ENCODE measurements at places on chromosomes 1 and 21.

GRCh38 chr1:39159224-39160036, 45.1 kb upstream of the MACF1 start:
- no peak for DNase-seq

- no peak for DNase-seq
These were observed 97.1 kb upstream of the DAB1 start for GRCh38 chr1:57520743-57521515.

DNA sequence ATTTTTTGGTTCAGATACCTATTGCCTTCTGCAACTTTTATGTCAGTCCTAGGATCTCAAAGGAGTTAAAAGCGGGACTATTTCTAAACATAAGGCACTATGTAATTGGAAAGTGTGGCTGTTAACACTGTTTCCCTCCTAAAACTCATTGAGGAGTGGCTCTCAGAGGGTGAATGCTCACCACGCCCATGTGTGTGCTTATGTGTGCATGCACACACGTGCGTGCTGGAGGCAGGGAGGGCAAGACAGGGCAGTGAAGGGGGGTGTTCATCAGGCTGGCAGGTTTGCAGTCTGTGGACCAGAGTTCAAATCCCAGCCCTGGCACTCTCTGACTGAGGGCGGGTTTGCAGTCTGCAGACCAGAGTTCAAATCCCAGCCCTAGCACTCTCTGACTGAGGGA, 22.4 kb downstream of the KCNAB2 start:
- DNase-seq, result no peak

DNA sequence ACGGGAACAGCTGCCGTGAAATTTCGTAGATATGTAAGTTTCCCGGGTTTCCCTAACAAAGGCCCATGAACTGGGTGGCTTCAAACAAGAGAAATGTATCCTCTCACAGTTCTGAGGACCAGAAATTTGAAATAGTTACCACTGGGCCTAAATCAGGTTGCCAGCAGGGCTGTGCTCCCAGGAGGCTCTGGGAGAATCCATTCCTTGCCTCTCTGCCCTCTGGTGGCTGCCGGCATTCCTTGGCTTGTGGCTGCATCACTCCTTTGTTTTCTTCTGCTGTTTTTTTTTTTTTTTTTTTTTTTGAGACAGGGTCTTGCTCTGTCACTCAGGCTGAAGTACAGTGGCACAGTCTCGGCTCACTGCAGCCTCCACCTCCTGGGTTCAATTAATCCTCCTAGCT, 23.7 kb downstream of the UMODL1 start:
- no peak for DNase-seq

GRCh38 chr1:13809461-13810159, 109.6 kb downstream of the PRDM2 start:
- no peak for DNase-seq

- DNase-seq, result no peak
These were observed 7.7 kb downstream of the SUCO start for GRCh38 chr1:172540635-172541034.

- DNase-seq, result peak; percentile 83
These were observed 300.0 kb downstream of the RRAGC start for GRCh38 chr1:38559446-38560165.

DNA sequence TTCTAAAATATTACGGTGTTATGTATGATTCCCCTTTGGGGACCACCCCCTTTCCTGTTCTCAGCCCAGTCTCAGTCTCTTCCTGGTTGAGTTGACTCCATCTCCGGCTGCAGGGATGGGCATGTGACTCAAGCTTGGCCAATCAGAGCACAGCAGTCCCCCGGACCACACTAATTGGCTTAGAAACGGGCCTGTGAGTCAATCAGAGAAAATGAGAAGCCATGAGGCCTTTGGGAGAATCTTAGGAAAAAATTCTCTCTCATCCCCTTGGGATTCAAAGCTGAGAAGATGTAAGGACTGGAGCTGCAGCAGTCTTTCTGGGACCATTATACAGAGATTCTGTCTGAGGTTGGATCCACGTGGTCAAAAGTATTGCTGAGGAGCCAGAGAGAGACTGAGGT, 10.7 kb upstream of the FHAD1 start:
- no peak for DNase-seq

DNA sequence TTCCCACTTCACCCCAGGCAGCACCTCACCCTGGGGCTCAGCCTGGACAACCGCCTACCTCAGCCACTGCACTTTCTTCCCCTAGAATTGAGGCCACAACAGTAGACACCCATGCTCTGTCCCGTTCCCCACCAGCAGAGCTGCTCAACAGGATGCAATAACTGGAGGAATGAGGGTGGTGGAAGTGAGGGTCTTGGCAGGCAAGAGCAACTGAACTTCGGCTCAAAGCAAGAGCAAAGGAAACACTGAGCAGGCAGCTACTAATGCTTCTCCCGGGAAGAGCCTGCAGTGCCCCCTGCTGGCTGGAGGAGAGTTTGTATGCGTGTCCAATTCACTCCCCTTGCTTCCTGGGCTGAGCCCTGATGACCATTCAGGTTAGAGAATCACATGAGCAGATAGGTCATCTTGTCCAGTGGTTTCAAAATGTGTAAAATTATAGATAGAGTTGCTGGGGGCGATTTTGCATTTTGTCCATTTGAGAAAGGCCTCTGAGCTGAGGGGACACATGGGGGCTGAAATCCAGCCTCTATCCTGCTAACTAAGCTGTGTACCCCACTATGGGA, 13.9 kb downstream of the NT5C1A start:
- DNase-seq, result peak; percentile 81

- peak; percentile 47 for DNase-seq
These were observed 51.4 kb downstream of the KIF21B start for GRCh38 chr1:200971955-200972711.

GRCh38 chr1:82013702-82014101, 213.0 kb downstream of the ADGRL2 start:
- no peak for DNase-seq

DNA sequence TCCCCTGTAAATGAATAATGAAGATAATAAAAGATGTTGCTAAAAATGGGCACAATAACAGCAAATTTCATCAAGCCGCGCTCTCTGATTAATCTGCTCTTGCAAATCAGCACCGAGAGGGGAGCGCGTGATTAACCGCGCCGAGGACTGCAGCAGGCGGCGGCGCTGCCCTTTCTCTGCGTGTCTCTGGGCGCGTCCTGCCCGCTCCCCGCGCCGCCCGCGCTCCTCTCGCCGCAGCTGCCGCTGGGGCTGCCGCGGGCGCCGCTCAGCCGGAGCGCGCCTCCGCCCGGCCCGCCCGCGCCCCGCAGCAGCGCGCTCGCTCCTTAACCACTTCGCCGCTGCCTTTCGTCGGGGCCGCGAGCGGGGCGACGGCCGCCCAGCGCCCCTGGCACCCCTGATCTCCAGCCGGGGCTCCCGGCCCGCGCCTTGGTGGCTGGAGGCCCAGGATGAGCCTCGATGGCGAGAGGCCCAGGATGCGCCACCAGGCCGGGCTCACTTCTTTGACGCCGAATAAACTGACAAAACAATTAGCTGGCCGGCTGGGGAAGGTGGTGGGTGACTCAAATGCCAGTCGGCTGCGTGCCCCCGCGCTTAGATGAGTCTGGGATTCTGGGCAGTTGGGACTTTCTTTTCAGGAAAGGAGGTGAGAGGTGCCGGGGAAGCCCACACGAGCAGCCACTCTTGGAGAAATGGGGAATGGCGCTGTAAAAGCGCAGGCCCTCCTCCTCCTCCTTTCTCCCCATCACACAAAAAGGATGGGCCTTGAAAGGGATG, 221.4 kb upstream of the PKN2 start:
- no peak for DNase-seq

- no peak for DNase-seq
These were observed 309.4 kb upstream of the PROX1 start for GRCh38 chr1:213678348-213678747.

DNA sequence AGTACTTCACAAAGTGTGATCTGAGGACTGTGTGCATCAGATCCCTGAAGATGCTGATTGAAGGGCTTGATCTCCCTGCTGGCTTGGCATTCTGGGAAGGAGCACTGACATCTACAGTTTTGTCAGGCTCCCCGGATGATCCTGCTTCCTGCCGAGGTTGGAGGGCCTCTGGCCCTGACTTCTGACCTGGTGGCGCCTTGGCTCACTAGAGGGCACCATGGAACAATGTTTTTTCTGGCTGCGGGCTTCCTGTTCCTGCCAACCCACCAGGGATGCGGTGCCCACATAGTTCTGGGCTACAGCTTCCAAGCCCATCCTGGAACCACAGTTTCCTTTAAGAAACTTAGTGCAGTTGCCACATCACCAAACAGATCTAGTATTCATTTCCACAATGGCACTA, 38.8 kb upstream of the RASAL2 start:
- no peak for DNase-seq

- DNase-seq, result no peak
These were observed 1.7 kb upstream of the CTSE start for GRCh38 chr1:206025283-206025820.

- no peak for DNase-seq
These were observed 413.6 kb upstream of the ESRRG start for GRCh38 chr1:217136895-217137205.

- DNase-seq, result no peak
These were observed 113.9 kb downstream of the CLIC6 start for GRCh38 chr21:34782506-34783360.

GRCh38 chr1:88169139-88169538, 514.9 kb upstream of the PKN2 start:
- no peak for DNase-seq

GRCh38 chr1:234408757-234409156, 35.5 kb downstream of the COA6 start:
- no peak for DNase-seq

DNA sequence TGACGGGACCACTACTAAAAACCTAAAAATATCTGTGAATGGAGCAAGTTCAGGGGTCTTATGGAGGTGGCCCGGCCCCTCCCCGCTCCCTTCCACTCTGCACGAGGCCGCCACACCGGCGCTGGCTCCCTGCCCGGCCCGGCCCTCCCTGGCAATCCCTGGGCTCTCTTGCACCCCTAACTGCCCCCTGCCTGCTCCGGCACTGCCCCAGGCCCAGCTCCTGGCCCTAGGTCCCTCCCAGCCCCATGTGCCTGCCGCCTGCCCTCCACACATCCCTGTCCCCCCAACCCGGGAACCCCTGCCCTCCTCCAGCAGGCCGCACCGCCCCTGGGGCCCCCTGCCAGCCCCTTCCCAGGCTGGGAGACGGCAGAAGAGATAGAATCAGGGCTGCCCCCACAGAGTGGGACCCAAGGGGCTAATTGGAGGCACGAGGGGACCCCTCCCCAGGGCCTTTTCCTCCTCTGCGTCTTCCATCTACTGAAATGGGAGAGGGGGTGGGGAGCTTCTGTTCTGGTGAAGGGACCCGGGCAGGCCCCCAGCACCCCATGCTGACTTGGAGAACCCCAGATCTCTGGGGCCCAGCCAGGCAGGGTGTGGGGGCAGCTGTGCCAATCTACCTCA, 9.3 kb upstream of the CTRC start:
- DNase-seq, result no peak

DNA sequence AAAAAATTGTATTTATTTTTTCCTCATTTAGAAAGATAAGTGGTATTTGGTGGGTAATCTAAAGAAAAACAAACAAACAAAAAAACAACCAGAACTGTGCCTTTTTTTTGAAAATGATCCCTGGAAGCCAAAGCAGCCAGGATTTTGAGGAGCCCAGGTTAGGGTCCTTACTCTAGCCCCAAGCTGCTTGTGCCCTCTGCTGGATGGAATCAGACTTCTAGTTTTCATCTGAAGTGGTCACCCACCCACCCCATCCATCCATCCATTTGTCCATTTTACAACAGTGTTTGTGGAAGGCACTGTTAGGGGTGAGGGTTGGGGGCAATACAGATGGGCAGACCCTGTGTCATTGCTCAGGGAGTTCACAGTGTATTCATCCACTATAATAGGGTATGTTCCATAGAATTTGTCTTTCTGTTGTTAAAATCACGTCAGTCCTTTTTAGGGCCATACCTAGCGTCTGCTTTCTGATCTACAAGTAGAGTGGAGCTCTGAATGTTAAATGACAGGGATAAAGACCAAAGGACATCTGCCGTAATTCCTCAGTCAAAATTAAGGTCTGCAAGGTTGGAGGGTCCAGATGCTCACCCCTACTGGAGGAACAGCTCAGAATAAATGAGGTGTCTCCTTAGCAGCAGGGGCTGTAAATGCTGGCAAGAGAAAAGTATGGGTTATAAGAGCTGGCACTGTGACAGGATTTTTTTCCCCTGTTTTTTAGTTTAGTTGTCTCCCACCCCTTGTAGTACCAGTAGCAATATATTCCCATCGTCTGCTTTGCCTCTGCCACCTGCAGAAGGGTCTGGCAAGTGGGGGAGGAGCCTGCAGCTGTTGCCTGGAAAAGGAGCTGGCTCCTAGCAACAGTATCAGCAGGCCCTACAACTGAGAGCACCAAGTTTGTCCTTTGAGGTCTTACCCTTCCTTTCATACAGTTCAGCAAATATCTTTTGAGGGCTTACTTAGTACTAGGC, 3.2 kb downstream of the LRRC42 start:
- DNase-seq, result peak; percentile 58

DNA sequence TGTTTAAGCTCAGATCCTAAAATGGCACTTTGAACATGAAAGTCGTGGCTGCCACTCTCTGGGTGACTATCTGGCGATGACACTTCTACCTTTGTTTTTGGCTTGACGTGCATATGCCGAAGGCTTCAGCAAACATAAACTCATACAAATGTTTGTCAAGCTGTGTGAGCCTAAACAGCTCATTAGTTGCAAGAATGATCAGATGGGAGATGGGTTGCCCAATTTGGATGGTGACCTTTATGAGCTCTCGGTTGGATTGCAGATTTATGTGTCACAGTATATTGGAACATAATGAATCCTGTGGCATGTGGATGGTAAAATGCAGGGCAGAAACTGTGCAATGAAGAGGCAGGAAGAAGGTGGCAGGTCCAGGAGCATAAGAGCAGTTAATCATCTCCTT, 229.3 kb downstream of the DISC1 start:
- no peak for DNase-seq

DNA sequence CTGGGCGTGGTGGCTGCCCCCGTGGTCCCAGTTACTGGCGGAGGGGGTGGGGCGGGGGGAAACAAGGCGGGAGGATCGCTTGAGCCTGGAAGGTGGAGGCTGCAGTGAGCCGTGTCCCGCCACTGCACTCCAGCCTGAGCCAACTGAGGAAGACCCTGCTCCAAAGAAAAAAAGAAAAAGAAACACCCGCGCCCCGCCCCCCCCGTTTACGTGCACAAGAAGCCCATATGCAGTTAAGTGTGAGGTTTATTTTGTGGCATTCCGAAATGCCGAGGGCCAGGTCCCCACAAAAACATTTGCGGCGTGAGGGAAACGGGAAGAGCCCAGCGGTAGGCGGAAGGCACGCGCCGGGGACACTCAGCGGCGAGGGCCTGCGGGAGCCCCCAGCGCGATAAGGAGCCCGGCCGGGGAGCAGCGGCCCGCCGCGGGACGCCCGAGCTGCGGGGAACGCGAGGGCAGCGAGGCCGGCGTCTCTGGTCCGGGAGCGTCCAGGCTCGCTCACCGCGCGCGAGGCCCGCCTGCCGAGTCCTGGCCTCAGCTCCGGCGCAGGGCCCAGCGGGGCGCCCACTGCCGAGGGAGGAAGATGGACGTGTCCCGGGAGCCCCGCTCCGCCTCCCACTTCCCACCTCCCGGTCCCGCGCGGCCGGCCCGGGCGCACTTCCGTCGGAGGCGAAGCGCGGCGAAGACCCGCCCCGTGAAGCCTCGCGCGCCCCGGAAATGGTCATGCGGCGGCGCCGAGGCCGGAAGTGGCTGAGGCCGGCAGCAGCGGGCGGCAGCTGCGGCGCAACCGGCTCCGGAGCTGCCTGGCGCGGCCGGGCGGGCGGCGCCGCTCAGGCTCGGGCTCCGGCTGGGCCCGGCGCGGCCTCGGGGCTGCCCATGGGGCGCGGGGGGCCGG, at the start of gene TRAPPC10:
TSS of gene TRAPPC10 (plus strand) at position 731 of the 895 bp plus-strand sequence. CDS start 185 bp downstream, outside the sequence.
- DNase-seq, result peak; percentile 90

Measured in stimulated activated effector memory CD8-positive, alpha-beta T cell treated with anti-CD3 and anti-CD28 coated beads, Interleukin-12 subunit alpha, Interleukin-12 subunit beta, amount 100 ng/mL, for 72 hours (primary cell).